ENCODE measurements at places on chromosomes 11 and 22.

DNA sequence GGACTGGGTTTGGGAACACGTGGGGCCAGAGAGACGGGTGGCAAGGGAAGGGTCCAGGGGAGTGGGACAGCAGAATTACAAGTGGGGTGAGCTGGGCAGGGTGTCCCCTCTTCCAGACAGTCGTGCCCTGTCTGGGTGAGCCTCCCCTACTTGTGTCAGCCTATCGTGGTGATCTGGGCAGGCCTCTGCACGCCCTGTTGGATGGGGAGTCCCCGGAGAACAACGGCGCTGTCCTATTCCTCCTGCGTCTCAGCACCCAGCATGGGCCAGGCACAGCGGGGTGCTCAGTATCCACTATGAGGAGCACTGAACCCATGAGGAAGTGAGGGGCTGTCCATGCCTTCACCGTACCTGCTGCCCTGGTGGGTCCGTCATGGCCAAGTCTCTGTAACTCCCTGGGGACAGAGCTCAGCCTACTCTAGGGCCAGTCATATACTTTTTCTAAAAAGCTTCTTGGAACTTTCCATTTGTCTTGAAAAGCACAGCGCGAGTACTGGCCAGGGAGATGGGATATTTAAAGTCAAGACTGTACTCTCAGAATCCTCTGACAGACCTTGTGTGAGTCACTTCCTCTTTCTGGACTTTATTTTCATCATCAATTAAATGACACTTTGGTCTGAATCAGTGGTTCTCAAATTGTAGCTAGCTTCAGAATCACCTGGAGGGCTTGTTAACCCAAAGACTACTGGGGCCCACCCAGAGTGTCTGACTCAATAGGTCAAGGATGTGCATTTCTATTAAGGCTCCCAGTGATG lies 81.7 kb upstream of the NECTIN1 start:
- no peak for DNase-seq

- no peak for DNase-seq
Measured at GRCh38 chr22:35257002-35257320, 332 bp upstream of the HMGXB4 start.

GRCh38 chr11:12144330-12145174 lies 34.2 kb downstream of the MICAL2 start:
- no peak for DNase-seq

DNA sequence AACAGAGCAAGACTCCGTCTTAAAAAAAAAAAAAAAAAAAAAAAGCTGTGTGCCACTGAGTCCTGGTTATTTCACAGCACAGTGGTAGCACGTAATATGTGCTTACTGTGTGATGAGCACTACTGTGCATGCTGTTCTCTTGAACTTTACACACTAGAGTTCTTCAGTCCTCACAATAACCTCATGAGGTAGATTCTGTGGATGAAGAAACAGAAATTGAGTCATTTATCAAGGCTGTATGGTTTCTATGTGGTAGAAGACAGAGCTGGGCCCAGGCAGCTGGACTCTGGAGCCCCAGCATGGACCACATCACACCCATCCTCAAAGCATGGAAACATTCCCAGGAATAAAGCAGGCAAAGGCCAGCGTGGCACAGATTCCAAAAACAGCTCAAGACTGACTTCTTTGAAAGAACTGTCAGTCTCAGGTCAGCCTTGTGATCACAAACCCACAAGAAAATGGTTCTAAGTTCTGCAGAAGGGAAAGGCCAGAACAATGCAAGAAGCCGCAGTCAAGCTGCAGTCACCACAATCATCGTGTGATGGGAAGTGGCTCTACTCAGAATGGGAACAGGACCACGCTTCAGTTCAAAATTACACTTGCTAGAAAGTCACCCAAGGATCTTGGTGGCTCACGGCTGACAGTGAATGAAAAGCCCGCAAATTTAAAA lies 49.5 kb downstream of the MICAL3 start:
- no peak for DNase-seq

DNA sequence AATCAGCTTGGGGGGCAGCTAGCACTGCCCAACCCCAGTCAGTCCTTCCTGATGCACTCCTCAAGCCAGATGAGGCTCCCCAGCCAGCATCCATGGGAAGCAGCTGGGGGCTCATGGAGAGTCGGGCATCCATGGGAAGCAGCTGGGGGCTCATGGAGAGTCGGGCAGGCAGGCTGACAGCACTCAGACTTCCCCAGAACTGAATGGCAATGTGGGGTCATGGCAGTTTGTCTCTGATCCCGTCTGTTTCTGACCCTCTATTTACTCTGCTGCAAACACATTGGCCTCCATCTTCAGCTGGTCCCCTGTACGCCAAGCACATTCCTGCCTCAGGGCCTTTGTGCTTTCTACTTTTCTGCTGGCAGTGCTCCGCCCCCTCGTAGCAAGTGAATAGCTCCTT lies 314.8 kb downstream of the NTM start:
- no peak for DNase-seq

DNA sequence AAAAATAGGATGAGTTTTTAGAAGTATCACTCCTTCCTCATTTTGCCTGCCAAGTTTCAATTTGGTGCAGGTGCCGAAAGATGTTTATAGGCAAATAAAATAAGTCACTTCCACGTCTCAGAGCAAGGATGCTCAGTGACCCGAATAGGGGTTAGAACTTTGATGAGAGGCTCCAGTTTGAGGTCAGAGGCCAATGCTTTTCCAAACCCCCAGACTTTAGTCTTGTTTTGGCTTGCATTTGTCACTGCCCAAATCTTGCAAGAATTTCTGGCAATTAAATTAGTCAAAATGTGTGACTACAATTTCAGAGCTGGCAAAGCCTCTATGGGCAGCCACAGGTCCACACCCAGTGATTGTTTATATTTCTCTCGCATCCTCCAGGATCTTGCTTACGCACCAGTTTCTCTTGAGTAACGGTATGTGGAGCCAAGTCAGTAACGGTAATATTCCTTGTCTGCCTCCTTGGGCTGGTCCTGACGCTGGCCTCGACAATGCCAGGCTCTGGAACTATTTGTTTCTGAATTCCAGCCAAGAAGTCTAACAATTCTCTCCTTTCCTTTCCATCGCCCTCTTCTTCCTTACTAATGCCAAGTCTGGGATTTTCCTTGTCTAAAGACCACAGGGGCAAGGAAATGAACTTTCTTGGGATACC lies 9.9 kb upstream of the NUP160 start:
- DNase-seq = no peak

- DNase-seq = no peak
Measured at GRCh38 chr22:45073064-45073463, 63.3 kb upstream of the PHF21B start.

DNA sequence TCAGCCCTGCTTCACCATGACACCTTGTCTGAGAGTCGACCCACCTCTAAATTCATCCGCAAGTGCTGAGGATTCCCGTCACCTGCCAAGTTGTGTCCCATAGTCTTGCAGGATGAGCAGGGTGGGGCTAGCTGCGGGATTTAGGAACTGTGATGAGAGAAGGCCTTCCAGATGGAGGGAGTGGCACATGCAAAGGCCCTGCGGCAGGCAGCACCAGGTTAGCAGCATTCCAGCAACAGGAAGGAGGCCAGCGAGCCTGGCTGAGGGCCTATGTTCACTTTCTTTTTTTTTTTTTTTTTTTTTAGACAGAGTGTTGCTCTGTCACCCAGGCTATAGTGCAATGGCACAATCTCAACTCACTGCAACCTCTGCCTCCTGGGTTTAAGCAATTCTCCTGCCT lies 31.8 kb downstream of the ANO1 start:
- no peak for DNase-seq

DNA sequence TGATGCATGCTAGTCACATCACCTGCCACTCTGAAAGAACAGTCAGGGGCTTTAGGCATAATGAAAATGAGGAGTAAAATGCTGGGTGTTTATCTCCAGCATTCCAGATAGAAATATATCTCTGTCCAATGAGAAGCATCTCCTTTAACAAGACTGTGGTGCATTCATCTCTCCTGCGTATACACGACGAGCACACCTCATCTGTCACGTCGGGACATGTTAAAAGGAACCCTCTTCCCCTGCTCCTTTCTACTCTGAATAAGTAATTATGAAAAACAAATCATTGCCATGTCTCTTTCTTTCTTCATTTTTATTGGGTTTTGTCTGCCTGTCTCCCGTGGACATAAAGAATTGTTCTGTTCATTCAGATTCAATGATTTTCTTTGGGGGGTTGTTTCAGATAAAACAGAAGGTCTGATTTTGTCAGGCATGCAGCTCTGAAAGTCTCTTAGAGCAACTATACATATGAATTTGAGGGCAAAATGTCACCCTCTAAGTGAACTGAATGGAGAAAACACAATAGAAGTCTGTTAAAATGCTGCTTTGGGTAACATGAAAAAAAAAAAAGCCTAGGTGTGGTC lies 195.0 kb downstream of the MAML2 start:
- no peak for DNase-seq

GRCh38 chr11:34029176-34029575 lies 22.4 kb upstream of the CAPRIN1 start:
- no peak for DNase-seq

DNA sequence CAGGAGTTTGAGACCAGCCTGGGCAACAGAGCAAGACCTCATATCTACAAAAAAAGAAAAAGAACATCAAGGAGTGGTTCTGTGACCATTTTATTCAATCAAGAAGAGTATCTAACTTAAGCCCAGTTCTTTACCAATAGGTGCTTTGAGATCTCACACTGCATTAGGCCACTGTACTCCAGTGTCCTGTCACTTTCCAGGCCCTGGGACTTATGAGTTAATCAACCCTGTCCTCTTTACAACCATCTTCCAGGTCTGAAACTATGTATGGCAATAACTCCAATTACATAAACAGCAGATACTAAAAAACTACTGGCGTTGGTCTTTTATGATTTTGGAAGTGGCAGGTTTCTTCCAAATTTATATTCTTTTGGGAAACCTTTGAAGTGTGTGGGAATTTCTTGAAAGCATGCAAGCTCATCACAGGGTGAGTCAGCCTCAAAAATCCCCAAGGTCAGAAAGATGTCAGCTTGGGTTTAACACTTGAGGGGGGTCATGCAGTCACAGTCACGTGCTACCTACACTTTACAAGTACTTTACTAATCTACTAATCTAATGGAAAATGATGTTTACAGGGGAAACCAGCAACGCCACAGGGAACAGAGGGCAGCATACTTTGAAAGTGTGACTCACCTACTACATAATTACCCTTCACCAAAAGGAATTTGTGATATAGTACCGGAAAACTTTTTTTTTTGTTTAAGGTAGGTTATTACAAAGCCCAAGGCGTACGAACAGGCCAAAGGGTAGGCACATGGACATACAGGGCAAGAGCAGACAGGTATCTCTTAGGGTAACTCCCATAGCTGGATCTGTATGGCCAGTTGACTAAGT lies 15.6 kb downstream of the PISD start:
- no peak for DNase-seq

DNA sequence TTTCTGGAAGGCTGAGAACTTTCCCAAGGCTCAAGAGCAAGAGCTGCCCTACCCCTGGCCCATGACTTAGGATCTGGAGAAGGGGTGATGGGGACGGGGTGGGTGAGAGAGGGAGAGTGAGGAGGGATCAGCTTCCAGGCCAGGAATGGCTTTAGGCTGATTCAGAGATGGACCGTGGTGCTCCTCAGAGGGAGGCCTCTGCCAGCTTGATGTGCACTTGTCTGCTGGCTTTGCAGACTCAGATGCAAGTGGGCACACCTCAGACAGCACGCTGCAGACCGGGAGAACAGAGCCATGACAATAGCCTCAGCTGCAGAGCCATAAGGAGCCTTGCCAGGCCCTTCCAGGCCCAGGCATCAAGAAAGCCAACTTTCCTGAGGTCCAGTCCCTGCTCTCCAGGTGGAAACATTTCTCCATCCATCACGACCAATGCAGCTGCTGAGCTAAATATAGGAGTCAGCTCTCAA lies 41.3 kb downstream of the ALX4 start:
- DNase-seq = no peak

DNA sequence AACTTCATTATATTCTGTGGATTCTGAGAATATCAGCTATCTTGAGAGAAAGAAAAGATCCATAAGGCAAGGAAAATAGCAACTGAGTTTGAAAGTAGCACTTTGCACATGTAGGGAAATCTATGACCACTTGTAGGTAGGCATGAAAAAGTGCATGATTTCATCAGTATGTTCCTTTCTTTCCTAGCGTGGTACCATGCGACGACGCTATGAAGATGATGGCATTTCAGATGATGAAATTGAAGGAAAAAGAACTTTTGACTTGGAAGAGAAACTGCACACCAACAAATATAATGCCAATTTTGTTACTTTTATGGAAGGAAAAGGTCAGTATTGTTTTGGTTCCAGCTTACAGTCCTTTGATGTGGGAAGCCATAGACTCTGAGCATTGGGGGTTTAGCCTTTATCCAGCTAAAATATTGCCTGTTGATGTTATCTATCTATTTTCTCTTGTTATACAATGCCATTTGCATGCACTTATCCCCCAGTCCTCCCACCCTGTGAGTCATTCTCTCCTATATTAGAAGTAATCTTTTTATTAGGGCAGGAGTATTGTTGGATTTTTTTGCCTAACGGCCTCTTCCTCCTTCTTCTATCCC lies 60.9 kb downstream of the KDM2A start:
- no peak for DNase-seq

- DNase-seq = no peak
Measured at GRCh38 chr11:3707176-3707575, 36.0 kb upstream of the CHRNA10 start.

GRCh38 chr11:130157101-130157500 lies 2.5 kb upstream of the ST14 start:
- DNase-seq = no peak

- DNase-seq = no peak
Measured at GRCh38 chr11:69697469-69697843, 6.4 kb downstream of the FGF19 start.

DNA sequence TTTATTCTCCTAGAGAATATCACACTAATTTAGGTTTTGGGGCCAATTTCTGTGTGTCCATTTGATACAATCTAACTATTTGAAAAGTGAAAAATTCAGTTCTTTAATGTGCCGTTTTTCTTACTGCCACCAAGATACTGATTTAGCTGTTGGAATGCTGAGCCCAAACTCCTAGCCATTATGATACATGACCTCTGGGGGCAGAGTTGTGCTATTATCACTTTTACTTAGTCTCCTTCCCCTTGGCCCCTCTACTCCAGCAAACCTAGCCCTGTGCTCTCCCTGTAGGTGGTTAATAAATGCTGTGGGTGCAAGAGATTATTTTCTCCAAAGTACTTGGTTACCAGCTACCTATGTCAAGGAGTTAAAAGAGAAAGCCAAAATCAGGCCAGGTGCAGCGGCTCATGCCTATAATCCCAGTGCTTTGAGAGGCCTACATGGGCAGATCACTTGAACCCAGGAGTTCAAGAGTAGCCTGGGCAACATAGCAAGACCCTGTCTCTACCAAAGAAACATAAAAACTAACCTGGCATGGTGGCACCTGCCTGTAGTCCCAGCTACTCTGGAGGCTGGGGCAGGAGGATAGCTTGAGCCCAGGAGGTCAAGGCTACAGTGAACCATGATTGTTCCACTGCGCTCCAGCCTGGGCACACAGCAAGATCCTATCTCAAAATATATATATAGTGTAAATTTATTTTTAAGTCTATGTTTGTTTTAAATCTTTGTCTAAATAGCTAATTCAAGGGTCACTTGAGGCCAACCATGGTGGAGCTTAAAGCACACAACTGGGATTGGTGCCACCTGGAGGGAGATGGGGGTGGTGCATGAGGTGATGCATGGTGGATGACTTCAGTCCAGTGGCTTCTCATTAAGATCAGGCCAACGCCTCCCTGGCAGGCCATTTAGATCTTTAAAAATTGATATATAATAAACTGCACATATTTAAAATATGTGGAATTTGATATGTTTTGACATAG lies 193.2 kb upstream of the PLET1 start:
- DNase-seq = peak; percentile 44

- DNase-seq = peak; percentile 89
Measured at GRCh38 chr11:123461164-123461563, 31.1 kb downstream of the GRAMD1B start.
